ENCODE measurements at places on chromosomes 1 and 21.

DNA sequence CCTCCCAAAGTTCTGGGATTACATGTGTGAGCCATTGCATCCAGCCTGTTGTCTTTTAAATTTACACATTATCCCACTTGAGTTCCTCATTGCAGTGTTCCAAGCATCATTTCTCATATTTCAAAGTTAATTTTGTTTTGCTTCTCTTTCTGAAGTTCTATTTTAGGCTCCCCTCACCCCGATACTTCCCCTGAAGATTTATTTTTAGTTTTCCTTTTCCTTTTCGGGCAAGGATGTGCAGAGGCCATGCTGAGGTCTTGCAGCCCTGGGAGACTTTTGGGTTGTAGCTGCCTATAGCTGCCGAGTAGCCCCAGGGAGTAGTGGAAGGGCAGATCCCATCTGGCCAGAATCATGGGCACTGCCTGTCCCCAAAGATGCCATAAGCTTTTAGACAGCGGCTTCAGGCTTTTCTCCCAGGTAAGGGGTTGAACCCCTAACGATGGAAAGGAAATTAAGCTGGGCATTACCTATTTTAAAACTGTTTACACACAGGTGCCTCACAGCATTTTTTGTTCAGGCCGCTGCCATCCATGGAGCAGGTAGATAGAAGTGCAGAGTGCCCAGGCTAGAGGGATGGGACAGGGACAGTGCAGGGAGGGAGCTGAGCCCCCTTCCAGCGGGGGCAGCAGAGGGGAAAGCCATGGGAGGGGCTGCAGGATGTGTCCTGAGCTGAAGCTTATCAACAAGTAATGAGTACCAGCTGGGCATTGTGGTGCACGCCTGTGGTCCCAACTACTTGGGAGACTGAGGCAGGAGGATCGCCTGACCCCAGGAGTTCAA lies 15.9 kb downstream of the PSEN2 start:
- no peak for DNase-seq

GRCh38 chr1:203805689-203806088 lies 10.3 kb downstream of the ZBED6 start:
- no peak for DNase-seq

GRCh38 chr1:240090957-240091600 lies 604 bp upstream of the FMN2 start:
- DNase-seq: no peak

GRCh38 chr1:9326596-9326995 lies 33.9 kb downstream of the SPSB1 start:
- DNase-seq: no peak

- DNase-seq: no peak
Measured at GRCh38 chr1:160839746-160840145, 22.9 kb downstream of the CD244 start.

GRCh38 chr1:226633541-226634165 lies 85.1 kb downstream of the STUM start:
- no peak for DNase-seq

DNA sequence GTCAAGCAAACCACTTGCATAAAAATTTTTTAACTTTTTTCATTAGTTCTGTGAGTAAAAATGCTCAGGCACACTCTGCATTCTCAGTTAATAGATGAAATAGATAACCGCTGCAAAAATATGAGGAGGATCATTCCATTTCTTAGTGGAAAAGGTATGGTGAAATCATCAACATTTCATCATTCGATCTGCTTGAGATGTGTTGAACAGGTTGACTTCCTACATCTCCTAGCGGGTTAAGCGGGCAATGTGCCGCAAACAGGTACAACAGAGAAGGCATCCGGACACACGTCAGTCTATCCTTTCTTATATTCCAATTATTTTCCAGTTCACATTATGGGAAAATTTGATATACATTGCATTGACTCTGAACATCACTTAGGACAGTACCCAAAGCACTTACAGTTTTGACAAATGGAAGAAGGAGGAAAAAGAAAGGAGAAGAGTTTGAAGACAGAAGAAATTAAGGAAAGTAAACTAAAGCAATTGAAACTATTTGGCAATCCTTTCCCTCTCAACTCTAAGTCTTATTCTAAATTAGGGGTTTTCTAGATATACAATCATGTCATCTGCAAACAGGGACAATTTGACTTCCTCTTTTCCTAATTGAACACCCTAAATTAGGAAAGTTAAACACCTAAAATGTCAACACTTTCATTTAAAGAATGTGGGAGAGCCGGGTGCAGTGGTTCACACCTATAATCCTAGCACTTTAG lies 33.5 kb downstream of the NIBAN1 start:
- no peak for DNase-seq

DNA sequence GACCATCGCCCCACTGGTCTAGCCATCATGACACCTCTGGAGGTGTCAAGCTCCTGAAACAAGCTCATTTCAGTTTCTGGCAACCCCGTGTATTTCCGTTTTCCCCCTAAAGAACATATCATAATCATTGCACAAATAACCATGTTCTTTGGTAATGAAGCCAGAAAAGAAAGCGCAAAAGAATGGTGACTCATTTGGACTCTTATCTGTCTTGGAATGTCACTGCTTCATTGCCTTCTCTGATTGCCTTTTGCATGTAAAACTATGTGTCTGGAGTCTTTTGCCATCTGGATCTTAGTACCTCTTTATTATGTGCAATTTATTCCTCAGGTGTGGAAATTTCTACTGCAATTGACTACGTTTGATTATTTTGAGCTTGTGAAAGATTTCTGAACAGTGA lies 110.5 kb downstream of the COLGALT2 start:
- DNase-seq: no peak

DNA sequence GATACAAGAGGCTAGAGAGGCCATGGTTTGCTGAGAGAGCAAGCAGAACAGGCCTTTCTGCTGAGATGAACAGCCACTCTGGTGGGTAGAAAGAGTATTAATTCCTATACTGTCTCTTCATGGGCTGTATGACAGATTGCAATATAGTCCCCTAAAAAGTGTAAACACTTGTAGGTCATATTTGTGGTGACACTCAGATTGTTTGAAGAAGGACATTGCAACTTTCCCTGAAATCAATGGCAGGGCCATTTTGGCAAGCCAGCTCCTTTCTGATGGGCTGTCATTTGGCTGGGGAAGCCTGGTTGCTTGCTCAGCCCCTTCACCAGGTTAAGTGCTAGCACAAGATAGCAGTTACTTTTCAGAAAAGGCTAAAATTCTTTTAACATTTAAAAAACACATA lies 27.5 kb downstream of the RAB4A start:
- no peak for DNase-seq

- no peak for DNase-seq
Measured at GRCh38 chr1:46529031-46529630, 22.3 kb downstream of the KNCN start.

DNA sequence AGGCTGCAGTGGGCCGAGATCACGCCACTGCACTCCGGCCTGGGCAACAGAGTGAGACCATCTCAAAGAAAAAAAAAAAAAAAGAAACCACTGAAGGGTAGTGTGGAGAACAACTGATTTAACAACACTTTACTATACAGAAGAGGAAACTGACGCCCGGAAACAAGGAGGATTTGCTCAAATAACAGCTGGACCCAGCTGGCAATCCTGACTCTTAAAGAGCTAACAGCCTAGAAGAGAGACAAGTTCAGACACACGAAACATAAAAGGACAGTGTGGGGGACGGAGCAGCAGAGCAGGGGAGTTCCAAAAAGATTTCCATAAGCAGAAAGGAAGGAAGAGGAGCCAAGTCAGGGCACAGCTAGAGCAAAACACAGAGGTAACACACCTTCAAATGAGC lies 4.4 kb downstream of the ECHDC2 start:
- no peak for DNase-seq

DNA sequence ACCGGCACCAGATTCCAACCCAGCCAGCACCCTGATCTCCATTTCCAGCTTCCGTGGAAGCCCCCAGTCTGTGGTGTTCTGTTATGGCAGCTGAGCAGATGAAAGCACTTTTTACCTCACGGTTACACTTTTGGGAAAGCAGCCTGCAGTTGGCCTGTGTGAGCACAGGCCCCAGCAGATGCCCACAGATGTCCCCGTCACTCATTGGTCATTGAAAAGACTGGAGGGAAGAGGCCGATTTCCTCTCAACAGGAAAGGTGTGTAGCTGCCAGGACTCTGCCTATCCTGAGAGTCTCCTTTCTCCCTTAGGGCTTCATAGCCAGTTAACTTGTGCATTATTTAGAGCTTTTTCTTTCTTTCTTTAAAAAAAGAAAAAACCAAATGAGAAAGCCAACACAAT lies 123.0 kb downstream of the PCBP3 start:
- no peak for DNase-seq

- DNase-seq: no peak
Measured at GRCh38 chr1:229281339-229281926, 10.5 kb downstream of the RAB4A start.

DNA sequence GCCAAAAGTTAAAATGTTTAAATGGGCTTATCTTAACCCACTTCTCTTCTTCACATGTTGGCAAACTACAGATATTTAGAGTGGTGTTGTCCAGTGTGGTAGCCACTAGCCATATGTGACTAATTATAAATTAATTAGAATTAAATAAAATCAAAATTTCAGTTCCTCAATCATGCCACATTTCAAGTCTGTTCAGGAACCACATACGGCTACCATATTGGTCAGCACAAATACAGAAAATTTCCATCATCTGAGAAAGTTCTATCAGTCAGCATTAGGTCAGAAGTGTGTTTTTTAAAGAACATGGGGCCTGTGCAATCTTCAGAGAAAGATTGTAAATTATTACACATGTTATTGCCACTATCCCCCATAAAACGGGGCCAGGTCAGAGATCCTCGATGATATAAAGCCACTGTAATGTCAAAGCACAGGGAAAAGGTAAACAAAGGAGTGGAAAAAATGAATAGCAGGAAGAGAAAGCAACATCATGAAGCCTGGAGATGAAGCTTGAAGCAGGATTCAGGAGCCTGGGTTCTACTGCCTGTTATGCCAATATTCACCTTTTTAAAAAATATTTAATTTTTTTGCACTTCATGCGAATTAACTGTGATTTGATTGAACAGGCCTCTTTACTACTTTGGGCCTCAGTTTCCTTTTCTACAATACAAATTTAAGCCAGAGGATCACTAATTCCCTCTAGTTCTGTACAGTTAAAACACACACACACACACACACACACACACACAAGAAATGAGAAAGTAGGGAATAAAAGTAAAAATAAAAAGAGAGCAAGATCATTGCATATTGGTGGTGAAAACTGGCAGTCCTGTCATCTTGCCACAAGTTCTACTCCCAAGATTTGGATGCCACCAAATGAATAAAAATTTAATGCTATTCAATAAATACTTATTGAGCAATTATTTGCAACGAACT lies 2.3 kb downstream of the RSBN1 start:
- no peak for DNase-seq

DNA sequence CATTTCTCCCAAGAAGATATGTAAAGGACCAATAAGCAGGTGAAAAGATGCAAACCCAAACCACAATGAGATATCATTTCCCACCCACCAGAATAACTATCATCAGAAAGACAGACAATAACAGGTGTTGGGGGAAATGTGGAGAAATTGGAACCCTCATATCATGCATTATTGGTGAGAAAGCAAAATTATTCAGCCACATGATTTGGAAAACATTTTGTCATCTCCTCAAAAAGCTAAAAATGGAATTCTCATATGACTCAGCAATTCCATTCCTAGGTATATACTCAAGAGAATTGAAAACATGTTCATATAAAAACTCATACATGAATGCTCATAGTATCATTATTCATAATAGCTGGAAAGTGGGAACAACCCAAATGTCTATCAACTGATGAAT lies 25.1 kb upstream of the RNF186 start:
- DNase-seq: no peak

GRCh38 chr1:85576642-85577418 lies 3.7 kb upstream of the CCN1 start:
- DNase-seq: no peak

GRCh38 chr1:177857285-177857684 lies 112.6 kb downstream of the SEC16B start:
- no peak for DNase-seq

GRCh38 chr21:36698981-36699545 lies at the start of gene SIM2:
SIM2 (plus strand) TSS chr21:36699115; CDS start chr21:36699747, 632 bp downstream.
- DNase-seq: no peak

DNA sequence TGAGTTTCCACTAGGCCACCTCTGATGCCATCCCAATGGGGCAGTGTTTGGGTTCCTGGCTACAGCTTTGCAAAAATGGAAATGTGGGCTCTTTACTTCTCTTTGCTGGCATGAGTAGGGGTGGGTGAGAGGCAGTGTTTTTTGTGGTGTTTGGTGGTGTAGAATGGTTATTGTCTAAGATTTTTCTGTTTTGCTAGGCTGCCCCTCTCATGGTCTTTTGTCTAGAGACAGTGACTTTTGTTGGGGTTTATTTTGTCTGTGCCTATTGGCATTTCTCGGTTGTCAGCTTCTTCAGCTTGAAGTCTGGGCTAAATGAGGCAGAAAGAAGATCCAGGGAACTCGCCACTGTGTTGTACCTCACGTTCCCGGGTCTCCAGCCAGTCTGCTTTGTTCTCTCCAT lies 112.1 kb downstream of the CENPF start:
- DNase-seq: no peak

DNA sequence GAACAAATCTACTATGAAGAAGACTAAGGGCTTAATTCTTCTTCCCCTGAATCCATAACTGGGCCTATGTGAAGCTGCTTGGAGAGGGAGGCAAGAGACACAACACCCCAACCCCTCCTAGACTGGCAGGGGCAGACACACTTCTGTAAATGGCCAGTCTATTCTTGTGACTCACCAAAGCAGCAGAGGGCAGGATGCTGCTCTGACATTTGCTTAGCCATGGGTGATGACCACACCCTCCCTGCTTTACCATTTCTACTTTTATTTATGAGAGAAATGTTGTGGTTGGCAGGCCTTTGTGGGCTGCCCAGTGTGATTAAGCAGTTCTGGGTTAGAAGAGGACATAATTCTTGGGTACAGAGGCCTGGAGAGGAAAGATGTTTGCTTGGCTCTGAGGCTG lies 189.8 kb upstream of the DPYD start:
- no peak for DNase-seq

GRCh38 chr1:207861442-207862177 lies 49.3 kb downstream of the CD34 start:
- no peak for DNase-seq

DNA sequence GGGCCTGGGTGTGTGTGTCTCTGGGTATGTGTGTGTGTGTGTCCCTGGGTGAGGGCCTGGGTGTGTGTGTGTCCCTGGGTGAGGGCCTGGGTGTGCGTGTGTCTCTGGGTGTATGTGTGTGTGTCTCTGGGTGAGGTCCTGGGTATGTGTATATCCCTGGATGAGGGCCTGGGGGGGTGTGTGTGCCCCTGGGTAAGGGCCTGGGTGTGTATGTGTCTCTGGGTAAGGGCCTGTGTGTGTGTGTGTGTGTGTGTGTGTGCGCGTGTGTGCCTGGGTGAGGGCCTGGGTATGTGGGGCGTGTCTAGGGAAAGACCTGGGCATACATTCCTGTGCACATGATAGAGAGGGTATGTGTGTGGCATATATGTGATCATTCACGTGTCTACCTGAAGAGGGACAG lies 155.1 kb upstream of the ZC3H12A start:
- DNase-seq: no peak
